ENCODE measurements at places on chromosomes 2 and 18.

- no peak for DNase-seq
Observed at GRCh38 chr18:62242955-62243354, 55.9 kb downstream of the RELCH start.

DNA sequence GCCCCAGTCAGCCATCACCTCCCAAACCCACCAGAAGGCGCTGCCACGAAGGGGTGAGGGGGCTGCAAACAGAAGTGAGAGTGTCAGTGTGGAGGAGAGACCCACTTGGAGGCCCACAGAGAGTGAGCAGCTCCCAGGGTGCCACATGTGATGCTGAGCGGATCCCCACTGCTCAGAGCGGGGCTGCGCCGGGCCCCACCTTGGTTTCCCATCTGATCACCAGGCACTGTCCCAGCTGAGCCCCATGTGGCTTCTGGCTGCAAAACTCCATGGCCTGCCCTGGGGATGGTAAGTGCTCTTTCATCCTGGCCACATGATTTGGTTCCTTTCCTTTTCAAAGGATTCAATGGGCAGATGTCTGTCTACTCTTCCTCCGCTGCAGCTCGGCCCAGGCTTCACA lies 23.8 kb downstream of the SNORC start:
- DNase-seq, result no peak

DNA sequence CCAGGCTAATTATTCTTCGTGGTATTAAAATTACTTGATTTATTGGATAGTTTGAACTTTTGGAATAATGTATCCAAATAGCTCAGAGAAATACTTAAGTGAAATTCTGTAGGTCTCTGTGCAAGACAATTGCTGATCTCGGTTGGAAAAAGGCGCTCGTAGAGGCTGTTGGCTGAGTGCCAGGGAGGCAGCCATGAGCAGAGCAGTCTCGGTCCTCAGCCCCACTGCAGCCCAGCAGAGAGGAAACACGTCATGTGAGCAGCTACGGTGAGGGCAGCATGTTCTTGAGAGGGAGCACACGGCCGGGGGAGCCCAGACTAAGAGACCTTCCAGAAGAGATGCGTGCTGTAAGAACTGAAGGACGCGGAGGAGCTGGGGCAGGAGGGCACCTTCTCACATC lies 42.5 kb downstream of the DCDC2C start:
- DNase-seq, result no peak

DNA sequence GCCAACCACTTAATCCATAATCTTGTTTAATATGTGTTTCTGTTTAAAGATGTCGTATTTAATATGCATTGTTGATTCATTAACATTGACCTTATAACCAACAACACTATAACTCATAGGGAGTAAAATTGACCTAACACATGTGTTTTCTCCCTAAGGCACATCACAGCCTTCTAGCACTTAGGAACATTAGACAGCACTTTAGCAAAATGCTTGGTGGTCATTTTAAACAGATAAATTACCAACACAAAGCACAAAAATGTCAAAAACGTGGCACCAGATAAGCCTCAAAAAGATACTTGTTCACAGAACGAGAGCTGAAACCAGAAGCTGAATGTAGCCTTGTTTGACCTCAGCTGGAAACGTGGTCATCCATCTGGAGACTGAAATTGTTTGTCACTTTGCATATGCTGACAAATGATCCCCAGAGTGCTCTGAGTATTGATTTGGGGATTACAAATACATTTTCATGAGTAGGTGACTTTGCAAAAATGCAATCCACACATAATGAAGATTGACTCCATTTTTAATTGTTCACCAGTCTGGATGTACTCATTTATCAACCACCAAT lies 139.2 kb downstream of the CCDC102B start:
- no peak for DNase-seq

DNA sequence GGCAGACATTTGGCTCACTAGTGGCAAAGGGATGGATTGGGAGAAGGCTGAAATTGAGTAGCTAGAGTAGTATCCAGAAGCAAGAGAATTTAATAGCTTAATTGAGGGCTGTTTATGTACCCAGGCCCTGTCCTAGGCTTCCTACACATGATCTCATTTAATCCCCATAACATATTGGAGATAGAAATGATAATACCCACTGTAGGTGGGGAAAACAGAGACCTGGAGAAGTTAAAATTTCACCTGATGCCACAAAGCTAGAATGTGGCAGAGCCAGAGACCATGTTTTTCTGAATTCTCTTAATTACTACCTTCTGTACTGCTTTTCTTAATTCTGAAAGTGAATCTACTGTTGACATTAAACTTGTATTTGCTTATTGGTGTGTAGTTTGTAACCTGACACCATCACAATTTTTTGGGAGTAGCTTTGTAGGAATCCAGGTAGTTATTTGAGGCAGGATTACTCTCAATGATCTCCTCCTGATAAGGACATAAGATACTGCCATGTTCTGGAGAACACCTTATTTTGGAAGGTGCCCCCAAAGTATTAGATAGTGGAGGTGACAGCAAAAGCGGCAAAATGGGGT lies 42.2 kb downstream of the RAB10 start:
- DNase-seq, result no peak

DNA sequence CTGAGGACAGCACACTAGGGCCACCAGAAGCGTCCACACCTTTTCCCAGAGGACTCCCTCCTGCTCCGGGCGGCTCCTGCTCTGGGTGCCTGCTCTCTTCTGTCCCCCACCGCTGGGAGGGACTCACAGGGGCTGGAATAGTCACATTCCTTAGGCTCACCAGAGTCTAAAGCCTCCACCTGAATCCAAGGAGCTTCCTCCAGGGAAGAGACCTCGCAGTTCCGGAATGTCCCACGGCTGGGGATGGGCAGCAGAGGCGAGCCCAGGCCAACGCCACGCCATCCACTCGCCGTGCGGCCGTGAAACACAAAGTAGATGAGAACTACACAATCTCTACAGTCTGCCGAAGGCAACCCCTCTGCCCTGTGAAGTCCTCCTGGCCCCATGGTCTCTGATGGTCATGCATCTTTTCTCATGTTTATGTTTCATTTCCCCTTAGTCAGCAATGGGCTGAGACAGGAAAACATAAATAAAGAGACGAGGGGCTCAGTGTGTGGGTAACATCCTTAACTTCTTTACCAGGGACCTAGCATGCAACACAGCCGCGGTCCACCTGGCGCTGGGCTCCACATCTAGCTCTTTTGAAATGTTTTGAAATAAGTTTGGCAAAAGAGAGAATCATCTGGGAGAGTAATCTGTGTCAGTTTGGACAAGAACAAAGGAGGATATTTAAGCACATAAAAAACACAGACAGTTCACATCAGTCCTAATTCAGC lies 98.4 kb downstream of the PXDN start:
- DNase-seq, result no peak

DNA sequence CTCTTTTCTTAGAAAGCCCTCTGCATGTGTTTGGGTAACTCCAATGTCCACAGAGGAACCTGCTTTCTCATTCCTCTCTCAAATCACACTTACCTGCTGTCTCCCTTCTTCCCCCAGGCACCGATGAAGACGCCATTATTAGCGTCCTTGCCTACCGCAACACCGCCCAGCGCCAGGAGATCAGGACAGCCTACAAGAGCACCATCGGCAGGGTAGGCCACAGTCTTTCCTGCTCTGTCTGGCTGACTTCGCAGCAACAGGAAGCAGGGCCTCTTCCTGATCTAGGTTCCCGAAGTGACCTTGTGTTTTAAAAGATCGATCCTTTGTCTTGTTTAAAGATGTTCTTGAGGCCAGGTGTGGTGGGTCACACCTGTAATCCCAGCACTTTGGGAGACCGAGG lies 25.0 kb upstream of the GMCL1 start:
- no peak for DNase-seq
